ENCODE measurements at places on chromosomes 3 and 15. TPM values are rescaled to one million over a fixed set of nuclear protein-coding genes. Genes with fewer than 3 reads are reported as not detected.

The TMEM266 gene
- polyA plus RNA-seq = 2.4 TPM

The TTC14 gene
- polyA plus RNA-seq = 147 TPM

The RHOV gene
- polyA plus RNA-seq = 0.36 TPM

The FAM107A gene
- polyA plus RNA-seq = 0.82 TPM

The CMTM8 gene
- polyA plus RNA-seq = 12.1 TPM

The SCN5A gene
- 1.0 TPM for polyA plus RNA-seq

The GPR27 gene
- 3.6 TPM for polyA plus RNA-seq

The ADCY5 gene
- polyA plus RNA-seq = 14.9 TPM

The DUOX2 gene
- 0.28 TPM for polyA plus RNA-seq

The TUBGCP5 gene
- polyA plus RNA-seq = 30.0 TPM

The MCTP2 gene
- 36.2 TPM for polyA plus RNA-seq

The TUSC7 gene
- not detected for polyA plus RNA-seq

The CCDC13 gene
- 1.7 TPM for polyA plus RNA-seq

The DCUN1D1 gene
- polyA plus RNA-seq = 36.6 TPM

The GOLGA6L10 gene
- 4.7 TPM for polyA plus RNA-seq

The RARB gene
- polyA plus RNA-seq = 34.6 TPM

The MON1A gene
- 9.5 TPM for polyA plus RNA-seq

The FOXB1 gene
- not detected for polyA plus RNA-seq

The VIPR1 gene
- polyA plus RNA-seq = 9.2 TPM

The ANKUB1 gene
- polyA plus RNA-seq = 0.26 TPM

The CPEB1 gene
- 3.1 TPM for polyA plus RNA-seq

The IQSEC1 gene
- 29.6 TPM for polyA plus RNA-seq

The ZMYND10 gene
- 32.7 TPM for polyA plus RNA-seq

Measured in right lung (tissue), 10 donors.